ENCODE measurements at places on chromosomes 4 and X.

GRCh38 chr4:88422403-88422802 lies 34.5 kb upstream of the HERC5 start:
- no peak for DNase-seq

GRCh38 chr4:159363361-159363760 lies 260.5 kb downstream of the RAPGEF2 start:
- no peak for DNase-seq

- no peak for DNase-seq
These were observed 115.8 kb downstream of the PPARGC1A start for GRCh38 chr4:23773884-23774636.

- peak; percentile 16 for DNase-seq
These were observed 184.4 kb upstream of the CXorf66 start for GRCh38 chrX:140149761-140150160.

Measured in DMS53 (cell line).